KBM-7 (cell line): ENCODE measurements at places on chromosomes 12 and 14.

DNA sequence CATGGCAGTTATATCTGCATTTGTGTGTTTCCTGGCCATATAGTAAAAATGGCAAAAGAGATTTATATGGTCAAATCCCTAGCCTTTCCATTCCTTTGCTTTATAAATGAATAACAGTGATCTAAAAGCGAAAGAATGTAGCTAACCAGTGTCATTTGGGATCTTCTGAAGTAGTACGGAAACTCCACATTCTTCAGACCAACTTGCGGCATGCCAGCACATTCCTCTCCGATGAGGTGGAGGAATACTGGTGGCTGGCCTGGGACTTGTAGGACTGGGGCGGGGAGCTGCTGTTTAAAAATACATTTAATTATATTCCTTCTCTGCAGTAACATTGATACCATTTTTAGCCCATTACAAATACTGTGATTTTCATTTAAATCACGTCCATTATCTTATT lies 85.3 kb downstream of the SAMD4A start:
- DNase-seq: no peak

DNA sequence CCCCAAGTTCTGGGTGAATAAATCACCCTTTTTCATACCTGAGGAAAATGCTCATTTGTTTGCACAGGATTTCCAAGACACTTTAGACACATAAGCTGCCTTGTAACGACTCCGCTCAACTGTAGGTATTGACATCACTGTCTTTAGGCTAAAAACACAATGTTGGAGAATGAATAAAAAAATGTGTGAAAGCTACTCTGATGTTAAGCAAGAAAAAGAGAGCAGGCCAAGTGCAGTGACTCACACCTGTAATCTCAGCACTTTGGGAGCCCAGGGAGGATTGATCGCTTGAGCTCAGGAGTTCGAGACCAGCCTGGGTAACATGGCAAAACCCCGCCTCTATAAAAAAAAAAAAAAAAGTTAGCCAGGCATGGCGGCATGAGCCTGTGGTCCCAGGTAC lies 11.1 kb upstream of the CIPC start:
- DNase-seq: no peak

DNA sequence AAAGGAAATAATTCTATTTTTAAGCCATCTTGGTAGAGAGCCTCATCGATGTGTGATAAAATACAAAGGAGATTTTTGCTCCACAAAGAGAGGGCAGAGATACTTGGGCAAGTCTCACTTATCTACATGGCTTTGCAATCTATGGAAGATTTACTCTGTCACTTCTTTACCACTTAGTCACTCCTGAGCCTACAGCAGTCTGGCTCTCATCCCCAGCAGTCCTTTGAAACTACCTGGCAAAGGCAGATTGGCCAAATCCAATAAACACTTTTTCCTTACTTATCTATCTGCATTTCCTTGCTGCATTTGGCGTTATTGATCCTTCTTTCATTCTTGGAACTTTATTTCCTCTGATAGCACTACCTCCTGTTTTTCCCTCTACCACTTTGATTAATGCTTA lies 170.0 kb downstream of the TRHDE start:
- DNase-seq: no peak

GRCh38 chr12:7869137-7869536 lies 3.6 kb downstream of the SLC2A14 start:
- peak; percentile 18 for DNase-seq

- no peak for DNase-seq
Observed at GRCh38 chr12:124577986-124578385, 10.6 kb upstream of the NCOR2 start.

DNA sequence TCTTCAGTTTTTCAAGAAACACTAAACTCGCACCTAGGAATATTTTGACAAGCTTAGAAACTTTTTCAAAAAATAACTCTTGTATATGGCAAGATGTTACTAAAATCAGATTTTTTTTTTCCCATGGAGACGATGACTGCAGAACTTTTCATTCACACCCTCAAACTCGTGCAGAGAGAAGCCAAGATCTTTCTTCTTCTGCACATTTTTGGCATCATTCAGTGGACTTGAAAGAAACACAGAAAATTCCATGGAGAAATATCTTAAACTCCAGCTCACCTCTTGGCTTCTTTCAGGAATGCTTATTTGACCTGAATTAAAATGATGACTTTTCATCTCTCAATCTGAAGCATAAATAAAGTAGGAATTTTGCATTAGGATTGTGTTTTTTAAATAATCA lies 919.4 kb downstream of the NRXN3 start:
- DNase-seq: no peak

DNA sequence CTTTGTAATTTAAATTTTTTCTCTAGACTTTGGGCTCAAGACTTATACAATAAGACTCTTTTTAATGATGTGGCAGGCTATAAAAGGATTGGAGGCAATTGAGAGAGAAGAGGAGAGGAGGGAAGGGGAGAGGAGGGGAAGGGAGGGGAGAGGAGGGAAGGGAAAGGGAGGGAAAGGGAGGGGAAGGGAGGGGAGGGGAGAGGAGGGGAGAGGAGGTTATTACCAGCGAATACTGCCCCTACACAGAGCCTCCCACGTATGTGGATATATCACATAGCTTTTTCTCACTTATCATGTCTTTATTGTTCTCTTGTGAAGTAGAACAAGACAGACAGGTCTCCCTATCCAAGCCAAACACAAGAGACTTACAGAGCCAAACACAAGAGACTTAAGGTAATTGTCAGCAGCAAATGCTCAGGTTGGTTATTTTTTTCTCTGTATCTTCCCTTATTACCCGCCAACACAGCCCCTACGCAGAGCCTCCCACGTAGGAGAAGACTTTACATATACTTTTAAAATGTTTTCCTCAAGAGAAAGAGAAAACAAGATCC lies 63.1 kb downstream of the DRAM1 start:
- DNase-seq: no peak

DNA sequence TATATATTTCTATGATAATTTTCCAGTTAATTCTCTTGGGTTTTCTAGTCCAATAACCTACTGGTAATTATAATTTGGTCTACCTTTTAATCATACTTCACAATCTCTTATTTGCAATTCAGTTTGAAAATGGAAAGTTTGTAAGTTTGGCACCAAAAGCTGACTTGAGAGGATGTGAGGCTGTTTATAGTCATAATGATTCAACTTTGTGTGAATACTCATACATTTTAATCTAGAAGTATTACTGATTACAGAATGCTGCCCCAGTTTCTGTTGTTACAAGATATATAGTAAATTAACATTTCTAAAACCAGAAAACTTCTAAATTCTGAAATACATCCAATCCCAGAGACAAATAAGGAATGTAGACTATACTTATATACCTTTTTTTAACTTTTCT lies 158.2 kb downstream of the SLC38A4 start:
- DNase-seq: no peak

DNA sequence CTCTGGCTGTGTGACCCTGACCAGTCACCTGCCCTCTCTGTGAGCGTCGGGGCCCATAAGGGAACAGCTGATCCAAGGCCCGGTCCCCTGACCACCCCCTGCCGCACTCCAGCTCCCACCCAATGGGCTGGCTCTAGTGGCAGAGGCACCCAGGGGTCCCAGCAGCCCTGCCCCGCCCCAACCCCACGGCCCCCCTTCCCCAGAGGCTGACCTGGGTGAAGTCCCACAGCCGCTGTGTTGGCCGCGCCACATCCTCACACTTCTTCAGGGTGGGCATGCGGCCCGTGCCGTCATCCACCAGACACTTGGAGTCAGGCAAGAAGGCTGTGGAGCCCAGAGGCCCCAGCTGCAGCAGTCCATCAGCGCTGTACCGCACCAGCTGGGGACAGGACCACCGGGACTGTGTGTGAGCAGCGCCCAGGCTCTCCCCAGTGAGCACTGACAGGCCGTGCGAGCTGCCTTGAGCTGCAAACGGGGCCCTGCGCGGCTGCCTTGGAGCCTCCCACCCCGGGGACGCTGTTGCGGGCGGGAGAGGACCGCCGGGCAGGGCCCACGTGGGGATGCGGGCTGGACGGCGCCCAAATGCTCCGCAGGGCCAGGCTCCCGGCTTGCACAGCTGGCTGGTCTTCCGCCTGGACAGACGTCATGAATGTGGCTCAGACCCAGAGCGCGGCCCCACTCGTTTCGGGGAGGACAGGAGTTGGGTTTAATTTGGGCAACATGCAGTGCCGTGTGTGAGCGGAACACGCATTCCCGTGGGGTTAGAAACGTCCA lies 53.5 kb downstream of the NOC4L start:
- no peak for DNase-seq

- no peak for DNase-seq
Observed at GRCh38 chr14:66140963-66141362, 345.2 kb upstream of the CCDC196 start.

- no peak for DNase-seq
Observed at GRCh38 chr14:80567905-80568536, 356.7 kb upstream of the DIO2 start.

DNA sequence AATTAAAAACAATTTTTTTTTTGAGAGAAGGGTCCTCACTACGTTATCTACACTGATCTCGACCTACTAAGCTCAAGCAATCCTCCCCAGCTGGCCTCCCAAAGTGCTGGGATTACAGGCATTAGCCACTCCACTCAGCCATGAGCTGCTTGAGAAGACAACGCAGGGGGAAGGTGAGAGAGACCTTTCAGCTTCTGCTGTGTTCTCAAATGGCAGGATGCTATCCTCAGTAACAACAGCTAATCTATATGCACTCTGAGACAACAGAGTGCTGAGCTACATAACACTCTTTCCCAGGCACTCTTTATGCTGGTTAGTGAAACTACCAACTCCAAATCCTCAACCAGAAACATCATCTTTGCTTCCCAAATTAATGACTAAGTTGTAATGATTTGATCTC lies 526.1 kb downstream of the CCER1 start:
- DNase-seq: no peak

DNA sequence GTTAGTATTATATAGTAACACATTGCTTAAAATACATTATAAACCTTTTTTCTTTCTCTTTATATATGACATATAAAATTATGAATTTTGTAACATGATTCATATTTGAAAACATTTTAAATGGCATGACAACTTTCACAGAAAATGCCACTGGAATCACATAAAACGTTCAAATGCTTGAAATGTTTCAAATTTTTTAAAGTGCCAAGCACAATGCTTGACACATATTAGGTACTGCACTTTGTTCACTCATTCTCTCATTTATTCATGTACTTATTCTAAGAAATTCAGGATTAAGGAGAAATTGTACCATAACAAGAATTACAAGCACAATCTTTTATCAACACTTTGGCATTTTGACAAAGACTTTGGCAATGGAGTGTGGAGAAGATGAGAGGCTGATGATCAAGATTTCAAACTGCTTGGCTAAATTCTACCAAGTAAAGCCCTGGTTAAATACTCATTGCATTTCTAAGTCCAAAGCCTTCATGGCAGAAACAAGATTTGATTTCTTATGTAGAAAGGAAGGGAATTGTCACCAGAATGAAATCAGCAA lies 232.2 kb downstream of the C12orf50 start:
- DNase-seq: no peak

- DNase-seq: no peak
Observed at GRCh38 chr14:42307239-42307825, 700.7 kb downstream of the LRFN5 start.

GRCh38 chr12:22395666-22396065 lies 61.2 kb upstream of the ST8SIA1 start:
- no peak for DNase-seq

DNA sequence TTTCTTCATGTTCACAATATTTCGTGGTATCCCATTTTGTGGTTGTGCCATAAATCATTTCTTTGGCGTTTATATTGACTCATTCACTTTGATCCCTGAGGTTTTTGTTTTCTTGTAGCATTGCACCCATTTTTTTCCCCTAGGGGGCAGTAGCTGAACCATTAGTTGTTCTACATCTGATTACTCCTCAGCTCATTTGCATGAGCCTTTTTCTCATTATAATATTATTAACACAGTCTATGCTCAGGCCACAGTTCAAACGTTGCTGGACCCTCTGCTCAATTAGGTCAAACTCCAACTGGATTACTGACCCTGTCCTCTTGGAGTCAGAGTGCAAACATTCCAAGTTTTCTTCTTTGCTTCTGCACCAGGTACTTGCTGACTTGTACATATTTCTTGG lies 475.4 kb upstream of the SEL1L start:
- peak; percentile 15 for DNase-seq

DNA sequence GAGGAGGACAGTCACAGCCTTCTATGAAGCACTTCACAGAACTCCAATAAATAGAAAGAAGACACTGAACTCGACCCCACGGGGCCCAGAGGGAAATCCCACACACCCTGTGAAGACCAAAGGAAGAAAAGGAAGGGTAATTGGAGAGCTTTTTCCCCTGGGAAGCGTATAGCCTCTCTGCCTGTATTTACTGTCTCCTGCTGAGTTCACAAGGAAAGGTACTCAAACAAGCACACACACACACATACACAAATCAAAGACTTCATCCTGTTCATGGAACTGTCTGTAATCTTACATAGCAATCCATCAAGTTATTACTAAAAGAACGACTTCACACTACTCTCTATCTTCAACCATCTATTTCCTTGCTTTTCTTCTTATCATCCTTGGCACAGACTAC lies 15.3 kb downstream of the FOXN3 start:
- no peak for DNase-seq

DNA sequence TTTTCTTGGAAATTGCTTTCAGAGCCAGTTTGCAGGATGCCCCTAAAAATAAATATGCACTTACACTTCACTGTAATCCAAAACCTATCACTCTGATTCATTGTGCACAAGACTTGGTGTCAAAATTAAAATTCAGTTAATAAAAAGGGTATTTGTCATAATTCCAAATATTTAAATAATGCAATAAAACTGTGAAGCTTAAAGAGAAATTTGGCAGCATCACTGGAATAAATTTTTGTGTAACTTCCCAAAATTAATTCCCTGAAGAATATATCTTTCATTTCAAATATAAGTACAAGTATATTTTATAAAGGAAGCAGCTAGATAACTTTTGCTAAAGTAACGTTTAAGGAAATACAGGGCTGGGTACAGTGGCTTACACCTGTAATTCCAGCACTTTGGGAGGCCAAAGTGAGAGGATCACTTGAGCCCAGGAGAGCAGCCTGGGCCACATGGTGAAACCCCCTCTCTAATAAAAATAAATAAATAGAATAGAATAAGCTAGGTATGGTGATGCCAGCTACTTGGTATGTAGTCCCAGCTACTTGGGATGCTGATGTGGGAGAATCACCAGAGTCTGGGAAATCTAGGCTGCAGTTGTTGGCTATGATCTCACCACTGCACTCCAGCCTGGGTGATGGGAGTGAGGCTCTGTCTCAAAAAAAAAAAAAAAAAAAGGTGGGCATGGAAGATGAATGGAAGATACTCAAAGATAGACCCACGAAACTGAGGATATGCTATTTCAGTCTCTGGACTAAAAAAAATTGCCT lies 233.8 kb downstream of the FBXL14 start:
- no peak for DNase-seq

- no peak for DNase-seq
Observed at GRCh38 chr12:118429688-118430383, 53.5 kb downstream of the SUDS3 start.

DNA sequence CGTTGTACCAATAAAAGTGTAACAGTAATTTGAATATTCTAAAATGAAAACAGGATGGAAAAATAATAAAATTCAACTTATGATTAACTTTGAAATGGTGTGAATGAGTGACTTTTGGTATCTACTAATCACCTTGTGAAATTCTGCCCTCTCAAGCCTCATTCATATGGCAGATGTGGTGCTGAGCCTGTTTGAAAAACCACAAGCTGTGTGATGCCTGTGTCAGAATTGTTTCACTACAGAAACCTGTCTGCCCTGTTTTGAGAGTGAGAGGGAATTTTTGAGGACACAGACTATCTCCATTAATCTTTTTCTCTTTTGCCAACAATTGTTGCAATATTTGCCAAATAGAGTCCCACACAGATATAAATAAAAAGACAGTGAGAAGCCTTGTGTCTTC lies 3.9 kb upstream of the RNU6-7 start:
- DNase-seq: no peak

- no peak for DNase-seq
Observed at GRCh38 chr14:51789596-51789995, 70.8 kb upstream of the GNG2 start.
